Gastroesophageal sphincter (tissue), 4 donors: ENCODE measurements at places on chromosomes 4 and X. TPM values are rescaled to one million over a fixed set of nuclear protein-coding genes. Genes with fewer than 3 reads are reported as not detected.

The MAGEE2 gene
- not detected for total RNA-seq

DNA sequence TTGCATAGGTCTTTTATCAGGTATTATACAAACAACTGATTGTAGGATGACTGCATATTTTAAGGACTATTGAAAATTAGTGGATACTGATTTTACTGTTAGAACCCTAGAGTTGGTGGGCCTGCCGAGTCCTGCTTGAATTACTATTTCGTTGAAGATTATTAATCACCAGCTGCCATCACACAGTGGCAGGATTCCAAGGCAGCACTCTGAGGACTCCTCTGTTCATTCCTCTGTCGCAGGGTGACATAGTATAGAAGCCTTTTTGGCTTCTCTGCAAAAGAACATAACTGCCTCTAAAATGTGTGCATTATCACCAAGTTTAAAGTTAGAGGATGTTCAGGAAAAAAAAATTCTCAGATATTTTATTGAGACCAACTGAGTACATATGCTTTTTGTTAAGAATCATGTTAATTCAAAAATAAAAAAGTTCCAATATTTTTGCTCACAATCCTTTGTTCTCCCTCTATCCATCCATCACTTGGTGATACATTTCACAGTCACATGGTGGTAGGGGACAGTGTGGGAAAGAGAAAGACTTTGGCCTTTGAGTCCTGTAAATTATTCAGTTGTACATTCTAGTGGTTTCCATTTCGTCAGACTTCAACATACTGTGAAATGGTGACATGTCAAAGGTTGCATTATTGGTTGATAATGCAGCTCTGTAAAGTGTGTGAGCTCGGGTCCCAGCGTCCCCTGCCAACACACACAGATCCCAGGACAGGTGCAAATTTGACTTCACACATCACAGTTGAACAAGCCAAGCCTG, 332.5 kb downstream of the GRID2 start:
- no peak for ATAC-seq

- no peak for ATAC-seq
Measured at GRCh38 chrX:24479924-24480323, 14.8 kb downstream of the PDK3 start.

DNA sequence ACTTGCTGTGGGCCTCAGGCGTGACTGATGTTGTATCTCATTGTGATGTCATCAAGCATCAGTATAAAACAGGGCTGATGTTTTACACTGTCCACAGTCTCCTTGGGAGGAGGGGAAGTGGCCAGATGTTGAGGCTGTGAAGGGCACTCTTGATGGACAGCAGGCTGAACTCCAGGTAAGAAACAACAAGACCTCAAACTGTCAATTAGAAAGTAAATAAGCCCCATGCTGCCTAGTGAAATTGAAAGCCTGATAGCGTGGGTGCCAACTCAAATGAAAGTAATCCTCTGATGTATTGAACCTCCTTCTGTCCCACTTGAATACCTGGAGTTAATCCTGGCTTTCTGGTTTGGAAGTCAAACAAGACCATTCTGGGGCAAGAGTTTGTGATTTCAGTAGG, 19.7 kb downstream of the VSIG1 start:
- ATAC-seq: no peak

- ATAC-seq: no peak
Measured at GRCh38 chrX:106246511-106246910, 78.4 kb downstream of the PWWP3B start.
